Neuronal stem cell (in vitro differentiated cells): ENCODE measurements at places on chromosomes 12 and 14.

DNA sequence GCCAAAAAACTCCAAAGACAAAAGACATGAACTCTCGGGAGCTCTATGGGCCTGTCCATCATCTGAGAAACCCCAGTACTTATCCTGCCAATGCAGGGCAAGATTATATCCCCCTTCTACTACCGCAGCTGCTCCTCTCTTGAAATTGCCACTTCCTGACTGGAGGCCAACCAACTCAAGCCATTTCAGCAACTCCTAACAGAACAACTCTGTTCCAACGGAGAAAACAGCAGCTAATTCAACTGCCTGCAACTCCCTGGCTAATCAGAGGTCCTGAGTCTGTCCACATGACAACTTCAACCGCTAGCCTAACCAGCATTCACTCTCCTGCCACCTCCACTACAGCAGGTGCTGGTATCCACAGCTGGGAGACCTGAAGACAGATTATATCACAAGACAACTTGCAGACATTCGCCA is 24.1 kb downstream of the CEP83 start:
- no peak for DNase-seq

- DNase-seq = no peak
These were observed 379.2 kb upstream of the OR4E1 start for GRCh38 chr14:22052795-22053194.

DNA sequence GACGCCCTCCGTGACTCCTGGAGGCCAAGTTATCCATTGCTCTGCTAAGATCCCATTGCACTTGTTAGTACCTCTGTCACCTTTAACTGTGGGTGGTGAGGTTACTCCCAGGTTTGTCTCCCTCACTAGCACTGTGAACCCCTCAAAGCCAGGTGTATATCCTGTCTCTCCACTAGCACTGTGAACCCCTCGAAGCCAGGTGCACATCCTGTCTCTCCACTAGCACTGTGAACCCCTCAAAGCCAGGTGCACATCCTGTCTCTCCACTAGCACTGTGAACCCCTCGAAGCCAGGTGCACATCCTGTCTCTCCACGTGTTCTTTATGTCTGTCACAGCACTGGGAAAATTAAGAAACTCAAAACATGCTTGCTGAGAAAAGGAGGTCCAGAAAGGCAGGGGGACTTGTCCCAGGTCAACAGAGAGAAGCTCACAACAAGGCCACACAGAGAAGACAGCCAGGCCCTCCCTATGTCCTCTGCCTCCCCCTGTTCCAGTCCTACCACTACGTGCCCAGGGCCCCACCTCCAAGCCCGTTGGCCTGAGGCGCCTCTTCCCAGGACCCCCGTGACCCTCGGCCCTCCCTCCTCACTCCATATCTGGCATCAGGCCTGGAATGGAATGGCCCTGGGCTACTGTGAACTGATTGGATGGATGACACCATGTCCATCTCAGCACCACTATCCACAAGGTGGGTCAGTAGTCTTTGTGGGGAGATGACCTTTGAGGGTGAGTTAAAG is 26.4 kb upstream of the FKBP4 start:
- no peak for DNase-seq

GRCh38 chr12:79326222-79326621 is 364.5 kb downstream of the PAWR start:
- no peak for DNase-seq

DNA sequence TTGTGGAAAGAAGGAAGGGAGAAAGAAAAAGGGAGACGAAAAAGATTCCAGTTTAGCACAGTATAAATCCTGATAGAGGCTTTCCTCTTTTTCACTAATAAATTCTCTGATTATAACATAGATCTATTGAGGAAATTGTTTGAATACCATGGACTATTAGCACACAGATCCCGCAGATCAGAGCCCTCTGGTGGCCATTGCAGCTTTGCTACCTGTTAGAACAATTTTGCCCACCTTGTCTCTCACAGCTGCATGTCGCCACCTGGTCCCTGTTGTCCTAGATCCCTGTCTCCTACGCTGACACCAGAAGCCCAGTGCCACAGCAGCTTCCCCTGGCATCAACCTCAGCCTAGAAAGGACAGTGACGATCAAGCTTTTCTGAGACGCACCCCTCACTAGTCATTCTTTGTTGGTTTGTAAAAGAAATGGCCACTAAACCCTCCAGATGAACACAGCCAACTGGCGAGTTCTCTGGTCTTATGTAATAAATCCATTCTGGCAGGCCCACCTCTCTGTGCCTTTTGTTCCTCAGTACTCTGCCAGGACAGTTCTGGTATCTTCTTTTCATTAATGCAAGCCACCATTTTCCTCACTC is 9.9 kb downstream of the GPHB5 start:
- DNase-seq = no peak

- DNase-seq = no peak
These were observed 28.5 kb downstream of the PRIMA1 start for GRCh38 chr14:93759719-93760307.
